Epithelial cell of umbilical artery (primary cell): ENCODE measurements at places on chromosomes 2 and 18. TPM values are rescaled to one million over a fixed set of nuclear protein-coding genes. Genes with fewer than 3 reads are reported as not detected.

ATP8B1 gene
- total RNA-seq: 58.8 and 78.7 TPM in 2 replicates

ATOH8 gene
- total RNA-seq: 4.0 and 5.8 TPM in 2 replicates

OTOS gene
- total RNA-seq: not detected in 2 replicates

MGAT5 gene
- total RNA-seq: 54.9 and 124 TPM in 2 replicates

FBXO41 gene
- total RNA-seq: 0.46 and 1.3 TPM in 2 replicates

ERBB4 gene
- total RNA-seq: under 0.01 TPM in 2 replicates

ZNF532 gene
- total RNA-seq: 35.1 and 40.6 TPM in 2 replicates

CRYGC gene
- total RNA-seq: not detected in 2 replicates

PER2 gene
- total RNA-seq: 0.61 and 0.65 TPM in 2 replicates

STPG4 gene
- total RNA-seq: under 0.01 TPM in 1 of 2 replicates, not detected in the other

POMC gene
- total RNA-seq: 1.3 and 3.5 TPM in 2 replicates

TRPM8 gene
- total RNA-seq: 0.15 TPM in 1 of 2 replicates, not detected in the other

HTR2B gene
- under 0.01 and 2.1 TPM in 2 replicates for total RNA-seq

FLACC1 gene
- total RNA-seq: under 0.01 and 0.61 TPM in 2 replicates

INPP5D gene
- total RNA-seq: 18.7 and 24.7 TPM in 2 replicates

ARHGAP15 gene
- total RNA-seq: not detected in 2 replicates

ST8SIA5 gene
- under 0.01 TPM in 1 of 2 replicates, not detected in the other for total RNA-seq

RAPGEF4 gene
- total RNA-seq: 10.4 and 15.0 TPM in 2 replicates

MEX3C gene
- total RNA-seq: 36.0 and 38.7 TPM in 2 replicates

SRD5A2 gene
- total RNA-seq: not detected in 2 replicates

DCAF17 gene
- 14.0 and 18.4 TPM in 2 replicates for total RNA-seq

ROCK1 gene
- total RNA-seq: 30.9 and 32.2 TPM in 2 replicates

PSMA8 gene
- not detected in 2 replicates for total RNA-seq

ALLC gene
- total RNA-seq: not detected in 2 replicates

IRS1 gene
- total RNA-seq: under 0.01 and 0.30 TPM in 2 replicates

CYTIP gene
- not detected in 2 replicates for total RNA-seq

FARP2 gene
- 29.6 and 31.3 TPM in 2 replicates for total RNA-seq

KCNK3 gene
- not detected in 2 replicates for total RNA-seq

B3GNT7 gene
- under 0.01 and 0.15 TPM in 2 replicates for total RNA-seq

RGPD3 gene
- total RNA-seq: 0.30 and 0.32 TPM in 2 replicates

SP5 gene
- total RNA-seq: not detected in 2 replicates

ARL4C gene
- 1.3 and 1.7 TPM in 2 replicates for total RNA-seq

TMEM182 gene
- total RNA-seq: under 0.01 and 0.61 TPM in 2 replicates

RAMP1 gene
- not detected in 2 replicates for total RNA-seq

DHX57 gene
- total RNA-seq: 19.8 and 21.1 TPM in 2 replicates
